ENCODE measurements at places on chromosomes 16 and 17. TPM values are rescaled to one million over a fixed set of nuclear protein-coding genes. Genes with fewer than 3 reads are reported as not detected.

NPTX1 gene
- total RNA-seq, result 27.5 TPM

GRCh38 chr17:47165137-47165536 lies 24.0 kb downstream of the CDC27 start:
- no peak for DNase-seq

DNA sequence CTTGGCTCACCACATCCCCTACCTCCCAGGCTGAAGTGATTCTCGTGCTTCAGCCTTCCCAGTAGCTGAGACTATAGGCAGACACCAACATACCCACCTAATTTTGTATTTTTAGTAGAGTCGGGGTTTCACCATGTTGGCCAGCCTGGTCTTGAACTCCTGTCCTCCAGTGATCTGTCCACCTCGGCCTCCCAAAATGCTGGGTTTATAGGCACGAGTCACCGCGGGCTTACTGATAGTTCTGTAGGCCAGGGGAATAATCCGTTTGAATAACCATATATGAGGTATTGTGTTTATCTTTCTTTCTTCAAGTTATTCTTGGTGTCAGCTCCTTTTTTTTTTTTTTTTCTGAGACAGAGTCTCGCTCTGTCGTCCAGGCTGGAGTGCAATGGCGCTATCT lies 7.7 kb downstream of the FAM234A start:
- DNase-seq, result no peak

DNA sequence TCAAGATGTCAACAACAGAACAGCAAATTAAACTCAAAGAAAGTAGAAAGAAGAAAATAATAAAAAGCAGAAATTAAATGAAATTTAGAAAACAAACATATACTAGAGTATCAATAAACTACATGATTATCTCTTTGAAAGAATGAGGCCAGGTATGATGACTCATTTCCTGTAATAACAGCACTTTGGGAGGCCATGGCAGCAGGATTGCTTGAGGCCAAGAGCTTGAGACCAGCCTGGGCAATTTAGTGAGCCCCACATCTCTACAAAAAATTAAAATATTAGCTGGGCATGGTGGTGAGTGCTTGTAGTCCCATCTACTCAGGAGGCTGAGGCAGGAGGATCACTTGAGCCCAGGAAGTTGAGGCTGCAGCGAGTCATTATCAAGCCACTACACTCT lies 232.5 kb downstream of the RAB11FIP4 start:
- no peak for DNase-seq

DNA sequence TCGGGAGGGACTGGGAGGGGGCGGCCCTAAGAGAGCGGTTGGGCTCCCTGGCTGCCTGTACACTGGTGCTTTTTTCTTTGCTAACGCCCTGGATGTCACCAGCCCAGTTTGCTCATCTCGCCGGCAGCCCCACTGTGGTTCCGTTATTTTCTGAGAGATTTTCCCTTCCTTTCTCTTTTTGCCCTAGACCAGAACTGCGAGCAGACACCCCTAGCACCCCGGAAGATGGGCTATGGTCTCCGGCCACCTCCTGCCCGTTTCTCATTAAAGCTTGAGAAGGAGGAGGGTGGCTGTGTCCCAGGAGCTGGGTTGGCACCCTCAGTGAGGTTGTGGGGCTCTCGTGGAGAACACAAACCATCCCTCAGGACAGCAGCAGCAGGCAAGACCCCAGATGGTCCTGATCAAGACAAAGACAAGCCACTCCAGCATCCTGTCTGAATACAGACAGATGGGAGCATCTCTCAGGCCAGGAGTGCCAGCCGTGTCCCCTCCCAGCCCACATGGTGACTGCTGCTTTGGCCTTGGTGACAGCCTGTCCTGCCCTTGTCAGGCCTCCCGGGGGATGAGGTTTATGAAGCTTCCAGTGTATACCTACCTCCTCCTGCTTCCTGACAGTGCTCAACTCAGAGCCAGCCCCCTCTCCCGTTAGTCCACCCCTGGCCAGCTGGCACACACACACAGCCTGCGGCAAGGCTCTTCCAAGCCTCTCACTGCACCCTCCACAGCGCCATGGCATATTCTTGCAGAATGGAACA lies 77.2 kb downstream of the KCNJ12 start:
- no peak for DNase-seq

- no peak for DNase-seq
Measured at GRCh38 chr17:80650331-80650672, 105.7 kb downstream of the RPTOR start.

GRCh38 chr17:44464037-44464436 lies 39.2 kb downstream of the GPATCH8 start:
- no peak for DNase-seq

- DNase-seq, result no peak
Measured at GRCh38 chr17:50641357-50641756, 6.7 kb downstream of the ABCC3 start.

GRCh38 chr16:12084436-12084835 lies 107.9 kb downstream of the SNX29 start:
- DNase-seq, result peak; percentile 2

- DNase-seq, result no peak
Measured at GRCh38 chr16:47026492-47026891, 53.0 kb upstream of the DNAJA2 start.

DNA sequence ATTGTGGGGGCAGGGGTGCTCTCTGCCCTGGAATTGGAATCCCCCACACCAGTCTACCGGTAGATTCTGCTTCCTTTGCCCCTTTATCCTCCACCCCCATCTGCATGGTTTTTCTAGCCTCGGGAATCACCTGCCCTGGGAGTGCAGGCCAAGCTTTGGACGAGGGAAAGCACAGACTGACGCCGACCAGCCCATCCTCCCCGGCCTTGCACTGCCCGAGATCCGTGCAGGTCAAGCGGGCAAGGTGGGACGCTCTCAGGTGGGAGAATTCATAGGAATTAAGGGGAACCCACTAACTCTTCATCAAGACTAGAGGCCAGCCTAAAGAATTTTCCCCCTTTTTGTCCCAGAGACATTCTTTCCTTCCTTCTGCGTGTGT lies 9.9 kb upstream of the HOXB13 start:
- no peak for DNase-seq

- peak; percentile 79 for DNase-seq
Measured at GRCh38 chr16:4682616-4683254, 10.6 kb upstream of the NUDT16L1 start.

GRCh38 chr17:79786930-79787643 lies 9.1 kb downstream of the CBX2 start:
- DNase-seq, result no peak

- no peak for DNase-seq
Measured at GRCh38 chr16:71479420-71479819, 9.7 kb downstream of the ZNF19 start.

HOXB9 gene
- total RNA-seq, result 1.9 TPM

GRCh38 chr17:7355053-7355452 lies at the start of gene TMEM95:
Gene TMEM95, plus strand, starts transcription at chr17:7355156. Its CDS starts 49 bp downstream, at chr17:7355205.
- no peak for DNase-seq
